ENCODE measurements at places on chromosomes 12 and 14. TPM values are rescaled to one million over a fixed set of nuclear protein-coding genes. Genes with fewer than 3 reads are reported as not detected.

C14orf180 gene
- total RNA-seq, result not detected

- no peak for DNase-seq
These were observed 52.8 kb downstream of the KCNK13 start for GRCh38 chr14:90114554-90114953.

DRAM1 gene
- total RNA-seq, result 9.5 TPM

LHX5 gene
- total RNA-seq, result not detected

Data from naive thymus-derived CD4-positive, alpha-beta T cell (primary cell).